Spinal cord (tissue), 10 donors: ENCODE measurements at places on chromosomes 2 and 18.
A peak's percentile ranks its signal among the peaks of the same experiment; 100 is the strongest.

GRCh38 chr2:188677142-188677541, 297.0 kb upstream of the COL3A1 start:
- DNase-seq: no peak

DNA sequence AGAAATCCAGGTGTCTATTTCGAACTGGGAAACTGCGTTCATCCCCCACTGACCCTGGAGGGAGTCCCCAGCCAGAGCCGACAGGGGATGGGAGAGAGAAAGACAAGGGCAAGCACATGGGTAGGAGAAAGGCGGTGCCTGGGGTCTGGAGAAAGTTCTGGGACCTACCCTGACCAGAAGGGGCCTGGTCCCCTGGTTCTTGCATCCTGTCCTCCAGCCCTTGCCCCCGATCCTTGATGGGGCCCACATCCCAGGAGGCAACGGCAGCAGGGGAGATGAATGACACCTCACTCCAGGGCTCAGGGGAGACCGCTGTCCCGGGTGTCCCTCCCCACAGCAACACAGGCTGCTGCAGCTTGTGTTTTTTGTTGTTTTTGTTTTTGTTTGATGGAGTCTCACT, 4.9 kb downstream of the ADCY3 start:
- DNase-seq: no peak

- no peak for DNase-seq
Measured at GRCh38 chr2:182885771-182886170, 19.3 kb upstream of the FRZB start.

- DNase-seq: no peak
Measured at GRCh38 chr18:78627551-78628346, 351.9 kb upstream of the SALL3 start.

- DNase-seq: no peak
Measured at GRCh38 chr2:29440921-29441623, 325.9 kb downstream of the CLIP4 start.

- peak; percentile 53 for DNase-seq
Measured at GRCh38 chr2:54341656-54342055, 85.6 kb upstream of the TSPYL6 start.

GRCh38 chr2:234026693-234027254, 23.7 kb upstream of the SPP2 start:
- DNase-seq: no peak

GRCh38 chr18:48711651-48712486, 173.0 kb downstream of the CTIF start:
- no peak for DNase-seq

DNA sequence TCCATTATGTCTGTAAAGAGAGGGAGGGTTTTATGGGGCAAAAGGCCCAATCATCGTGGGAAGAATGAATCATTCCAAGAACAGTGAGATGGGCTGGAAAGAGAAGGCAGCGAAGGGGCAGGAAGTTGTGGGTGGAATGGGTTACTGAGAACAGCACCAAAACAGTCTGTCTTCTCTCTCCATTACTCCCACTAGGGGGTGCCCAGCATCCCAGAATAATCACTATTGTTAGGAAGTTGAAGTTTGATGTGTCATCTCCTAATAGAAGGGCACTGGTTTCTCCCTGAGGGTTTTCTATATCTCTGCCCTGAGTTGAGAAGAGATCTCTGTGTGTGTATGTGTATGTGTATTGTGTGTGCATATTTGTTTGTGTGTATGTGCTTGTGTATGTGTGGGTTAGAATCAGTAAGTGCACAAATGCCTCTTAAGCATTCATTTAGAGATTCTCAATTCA, 76.6 kb upstream of the MAP4K3 start:
- no peak for DNase-seq

DNA sequence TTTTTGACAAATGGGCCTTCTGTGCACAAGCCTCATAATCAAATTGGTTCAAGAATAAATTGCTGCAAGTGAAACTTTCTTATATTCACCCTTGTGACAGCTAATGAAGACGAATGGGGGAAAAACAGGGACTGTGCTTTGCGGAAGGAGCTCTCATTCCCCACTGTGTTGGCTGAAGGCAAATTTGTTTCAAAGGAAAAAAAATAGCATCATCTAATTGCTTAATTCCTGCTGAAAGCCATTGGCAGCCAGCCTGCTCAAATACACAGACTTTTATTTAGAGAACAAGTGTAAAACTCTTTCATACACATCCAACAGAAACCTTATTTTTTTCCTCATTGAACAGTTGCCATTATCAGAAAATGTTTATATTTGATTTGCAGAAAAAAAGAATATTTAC, 172.3 kb downstream of the ARL6IP6 start:
- DNase-seq: peak; percentile 29

DNA sequence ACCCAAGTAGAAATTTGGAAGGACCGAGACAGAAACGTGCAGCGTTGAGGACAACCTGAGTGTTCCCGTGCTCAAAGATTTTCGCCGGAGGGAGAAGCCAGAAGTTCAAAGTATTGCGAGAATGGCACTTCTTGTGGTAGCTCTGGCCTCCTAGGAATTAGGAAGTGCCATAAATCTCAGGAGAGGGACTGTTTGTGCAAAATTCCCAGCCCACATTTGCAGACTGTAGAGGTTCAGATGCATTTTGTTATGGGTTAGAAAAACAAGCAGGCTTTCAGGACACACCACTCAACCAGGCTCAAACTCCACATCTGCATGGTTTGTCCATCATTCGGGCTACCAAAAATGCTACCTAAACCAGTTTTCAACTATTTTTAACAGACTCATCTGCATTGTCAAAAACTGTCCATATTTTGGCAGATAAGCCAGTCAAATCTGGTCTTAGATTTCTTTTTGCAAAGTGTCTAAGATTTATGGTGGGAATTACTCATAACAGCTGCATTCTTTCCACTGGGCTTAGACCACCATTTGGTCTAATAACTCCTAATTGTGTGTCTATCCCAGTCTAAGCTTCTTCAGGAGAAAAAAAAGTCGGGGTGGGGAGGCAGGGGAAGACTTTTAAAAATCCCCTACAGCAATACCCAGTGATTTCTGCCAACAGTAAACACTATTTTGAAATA, 422.9 kb downstream of the ARHGAP15 start:
- DNase-seq: no peak

- DNase-seq: no peak
Measured at GRCh38 chr18:68017385-68017784, 500.9 kb upstream of the DSEL start.
